ENCODE measurements at places on chromosomes 6 and 20.

DNA sequence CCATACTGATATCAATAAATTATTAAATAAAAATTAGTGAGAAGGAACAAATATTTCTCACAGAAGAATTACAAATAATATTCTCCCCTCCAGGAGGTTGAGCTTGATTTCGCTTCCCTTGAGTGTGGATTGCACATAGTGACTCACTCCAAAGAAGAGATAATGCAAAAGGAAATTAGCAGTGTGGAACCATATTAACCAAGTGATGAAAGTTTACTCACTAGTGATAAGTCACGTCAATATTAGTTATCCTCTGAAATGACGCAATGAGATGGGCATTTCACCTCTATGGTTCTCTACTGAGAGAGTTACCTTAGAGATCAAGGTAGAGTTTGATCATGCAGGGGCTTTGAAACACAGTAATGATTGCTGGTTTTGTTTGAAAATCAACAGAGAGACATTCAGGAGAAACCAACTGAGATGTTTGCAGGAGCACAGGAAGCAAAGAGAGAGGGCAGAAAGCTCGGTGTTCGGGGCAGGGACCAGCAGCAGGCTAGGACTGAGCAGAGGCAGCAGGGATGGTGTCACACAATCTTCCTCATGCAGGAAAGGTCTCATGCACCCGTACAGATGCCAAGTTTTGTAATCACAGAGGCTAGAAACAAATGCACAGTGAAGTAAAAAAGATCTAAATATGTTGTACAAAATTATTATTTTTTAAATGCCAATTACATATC, 634.5 kb downstream of the QKI start:
- no peak for DNase-seq

DNA sequence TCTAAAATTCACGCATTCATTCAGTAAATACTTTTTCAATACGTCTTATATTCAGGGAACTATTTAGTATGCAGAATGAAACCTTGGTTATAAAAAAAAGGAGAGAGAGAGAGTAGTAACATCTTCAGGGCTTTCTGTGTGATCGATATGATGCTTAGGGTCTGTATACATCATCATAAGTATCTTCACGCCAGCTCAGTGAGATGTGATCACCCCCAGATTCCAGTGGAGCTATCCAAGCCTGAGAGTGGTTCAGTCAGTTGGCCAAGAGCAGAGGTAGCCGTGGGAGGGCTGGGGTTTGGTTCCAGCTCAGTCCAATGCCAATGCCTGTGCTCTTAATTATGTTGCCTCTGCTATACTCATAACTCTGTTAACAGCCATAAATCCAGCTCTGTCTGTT, 8.6 kb downstream of the CD83 start:
- no peak for DNase-seq

DNA sequence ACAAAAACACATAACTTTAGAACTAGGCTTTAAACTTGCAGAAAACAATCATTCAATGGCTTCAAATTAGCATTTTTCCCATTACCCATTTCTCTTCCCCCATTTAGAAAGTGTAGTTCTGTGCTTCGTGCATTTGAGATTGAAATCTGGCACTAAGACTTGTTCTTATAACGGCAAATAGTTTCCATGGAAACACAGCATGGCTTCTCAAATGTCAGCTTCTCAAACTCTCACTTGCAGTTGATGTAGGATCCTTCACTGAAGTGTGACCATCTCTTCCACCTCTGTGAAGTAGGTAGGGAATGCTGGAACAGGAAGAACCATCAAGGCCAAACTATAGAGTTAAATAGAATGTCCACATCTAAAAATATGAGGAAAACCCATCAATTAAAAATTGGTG, 52.2 kb downstream of the MANEA start:
- DNase-seq, result no peak

GRCh38 chr6:162998777-162999176, 271.0 kb downstream of the PACRG start:
- no peak for DNase-seq

DNA sequence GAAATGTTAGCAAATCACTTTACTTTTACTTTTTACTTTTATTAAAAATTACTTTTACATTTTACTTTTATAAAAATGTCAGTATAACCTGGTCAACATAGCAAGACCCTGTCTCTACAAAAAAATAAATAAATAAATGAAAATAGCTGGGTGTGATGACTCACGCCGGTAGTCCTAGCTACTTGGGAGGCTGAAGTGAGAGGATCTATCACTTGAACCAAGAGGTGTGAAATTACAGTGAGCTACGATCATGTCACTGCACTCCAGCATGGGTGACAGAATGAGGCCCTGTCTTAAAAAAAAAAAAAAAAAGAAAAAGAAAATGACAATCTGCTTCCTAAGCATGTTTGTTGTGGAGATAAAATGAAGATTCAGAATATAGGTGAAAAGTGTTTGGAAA, 31.0 kb upstream of the FBXO30 start:
- no peak for DNase-seq

DNA sequence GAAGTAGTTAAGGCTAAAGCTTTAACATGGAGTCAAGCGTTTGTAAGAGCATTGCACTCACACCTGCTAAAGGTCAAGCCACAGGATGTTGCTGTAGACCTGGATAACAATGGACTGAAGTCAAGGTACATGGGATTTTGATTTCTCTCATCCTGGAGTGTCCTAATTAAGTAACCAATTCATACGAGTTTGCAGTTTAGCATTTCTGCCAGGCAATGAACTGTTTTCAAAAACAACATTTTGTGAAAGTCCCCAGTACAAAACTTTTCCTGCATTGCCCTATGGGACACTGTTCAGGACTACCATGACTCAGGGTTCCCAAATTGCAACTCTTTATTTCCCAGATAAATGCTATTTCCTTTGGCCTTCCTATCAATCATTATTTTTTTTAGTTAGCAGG, 17.4 kb upstream of the SIRPB1 start:
- DNase-seq, result no peak

DNA sequence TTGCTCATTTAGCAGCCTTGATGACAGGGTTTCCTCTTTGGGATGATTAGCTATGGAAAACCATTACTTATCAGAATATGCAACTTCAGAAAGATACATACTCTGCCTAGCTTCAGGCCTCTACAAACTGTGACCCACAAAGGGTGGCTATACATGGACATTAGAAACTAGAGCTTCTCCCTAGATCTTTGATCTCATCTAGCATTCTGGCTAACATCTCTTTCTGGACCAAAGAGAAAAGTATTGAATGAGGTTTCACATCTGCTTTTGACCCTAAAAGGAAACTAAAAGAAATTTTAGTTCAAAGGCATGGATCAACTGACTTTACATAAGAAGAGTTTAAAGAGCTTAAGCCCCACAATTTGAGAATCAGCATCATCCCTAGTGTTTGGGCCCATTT, 12.4 kb upstream of the HMGN3 start:
- DNase-seq, result no peak

DNA sequence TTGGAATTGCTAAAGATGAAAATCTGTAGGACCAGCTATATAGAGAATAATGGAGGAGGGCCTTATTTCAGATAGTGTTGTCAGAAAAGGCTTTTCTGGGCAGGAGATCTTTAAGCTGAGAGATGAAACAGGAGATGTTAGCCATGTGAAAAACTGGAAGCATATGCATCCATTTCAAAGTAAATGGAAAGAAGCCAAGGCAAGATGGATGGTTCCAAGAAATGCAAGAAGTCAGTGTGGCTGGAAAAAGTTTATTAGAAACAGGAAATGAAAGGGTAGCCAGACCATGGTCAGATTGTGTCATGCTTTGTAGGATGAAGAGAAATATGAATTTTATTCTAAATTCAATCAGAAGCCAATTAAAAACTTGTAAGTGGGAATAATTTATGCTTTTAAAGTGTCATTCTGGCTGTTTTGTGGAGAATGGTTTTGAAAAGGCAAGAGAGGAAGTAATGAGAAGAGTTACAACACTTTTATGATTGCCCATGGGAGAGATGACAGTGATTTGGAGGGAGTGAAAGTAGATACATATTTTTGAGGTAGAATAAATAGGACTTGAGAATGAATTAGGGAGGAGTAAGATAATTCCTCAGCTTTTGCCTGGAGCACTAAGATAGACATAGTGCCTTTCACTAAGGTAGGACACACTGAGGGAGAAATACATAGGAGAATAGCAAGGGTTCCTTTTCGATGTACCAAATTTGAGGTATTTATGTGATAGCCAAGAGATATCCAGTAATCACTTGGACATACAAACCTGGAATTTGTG, 620.1 kb downstream of the HTR1B start:
- DNase-seq, result no peak

- DNase-seq, result no peak
These were observed 204.5 kb upstream of the TAB2 start for GRCh38 chr6:149112976-149113375.
